ENCODE measurements at places on chromosomes 5 and 9.

DNA sequence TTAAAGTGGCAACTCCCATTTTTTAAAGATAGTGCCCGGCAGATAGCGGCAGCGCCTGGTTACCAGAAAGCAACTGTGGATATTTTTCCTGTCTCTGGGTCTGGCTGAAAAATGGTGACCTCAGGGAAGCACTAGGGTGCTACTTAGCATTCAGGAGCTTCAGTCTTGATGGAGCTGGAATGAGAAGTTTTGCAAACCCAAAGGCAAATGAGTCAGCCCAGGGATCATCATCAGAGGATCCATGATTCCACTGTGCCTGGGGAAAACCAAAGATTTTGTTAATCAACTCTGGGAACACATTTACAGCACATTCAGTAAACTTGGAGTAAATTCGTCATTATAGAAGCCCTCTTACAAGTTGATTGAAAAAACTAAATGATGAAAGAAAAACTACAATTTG, 26.7 kb downstream of the F2R start:
- DNase-seq, result no peak

DNA sequence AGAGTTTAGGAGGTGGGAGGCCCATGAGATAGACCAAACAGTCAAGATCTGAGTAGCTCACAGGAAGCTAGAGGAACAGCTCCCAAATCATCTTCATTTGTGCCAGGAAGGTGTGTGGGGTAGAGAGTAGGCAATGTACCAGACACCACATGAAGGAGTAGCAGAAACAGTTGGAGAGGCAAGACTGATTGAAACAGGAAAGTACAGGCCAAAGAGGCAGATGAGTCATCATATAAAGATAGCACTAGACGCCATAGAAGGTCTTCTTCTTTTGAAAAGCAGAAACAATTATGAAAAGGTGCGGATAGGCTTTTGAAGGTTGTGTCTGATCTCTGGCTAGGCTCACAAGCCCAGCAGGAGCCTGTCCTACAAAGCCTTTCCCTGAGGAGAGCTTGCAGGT, 62.7 kb upstream of the PALM2AKAP2 start:
- no peak for DNase-seq

DNA sequence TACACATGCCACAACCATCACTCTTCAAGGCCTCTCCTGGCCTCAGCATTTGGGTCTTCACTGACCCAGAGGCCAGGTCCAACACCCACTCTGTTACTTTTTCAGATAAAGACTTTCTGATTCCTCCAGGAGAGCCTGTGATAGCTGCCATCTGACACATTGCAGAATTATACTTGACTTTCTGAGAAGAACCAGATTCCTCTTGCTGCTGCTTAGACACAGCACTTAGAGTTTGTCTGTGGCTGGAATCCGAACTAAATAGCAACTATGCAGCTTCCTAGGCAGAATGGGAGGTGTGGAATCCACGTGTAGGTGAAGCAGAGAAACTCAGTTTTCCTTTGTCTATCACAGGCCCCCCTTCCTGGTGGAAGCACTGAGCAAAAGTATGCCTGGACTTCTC, 344.7 kb upstream of the SLC30A5 start:
- no peak for DNase-seq

DNA sequence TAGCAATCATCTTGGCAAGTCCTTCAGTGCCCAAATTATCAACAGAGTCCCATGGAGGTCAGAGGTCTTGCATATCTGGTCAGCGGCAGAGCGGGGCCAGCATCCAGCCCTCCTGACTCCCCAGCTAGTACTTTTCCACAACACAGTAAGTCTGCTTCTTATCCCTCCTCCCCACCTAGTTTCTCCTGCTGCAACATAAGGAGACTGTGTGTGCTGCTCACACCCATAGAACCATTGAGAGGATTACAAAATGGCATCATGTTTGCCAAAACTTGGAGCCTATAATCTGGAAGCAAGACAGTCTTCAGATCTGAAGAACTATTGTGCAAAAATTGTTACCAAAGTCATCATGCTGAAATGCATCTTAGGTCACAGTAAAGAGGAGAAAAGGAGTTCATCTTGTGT, 125.8 kb upstream of the ZNF366 start:
- no peak for DNase-seq

DNA sequence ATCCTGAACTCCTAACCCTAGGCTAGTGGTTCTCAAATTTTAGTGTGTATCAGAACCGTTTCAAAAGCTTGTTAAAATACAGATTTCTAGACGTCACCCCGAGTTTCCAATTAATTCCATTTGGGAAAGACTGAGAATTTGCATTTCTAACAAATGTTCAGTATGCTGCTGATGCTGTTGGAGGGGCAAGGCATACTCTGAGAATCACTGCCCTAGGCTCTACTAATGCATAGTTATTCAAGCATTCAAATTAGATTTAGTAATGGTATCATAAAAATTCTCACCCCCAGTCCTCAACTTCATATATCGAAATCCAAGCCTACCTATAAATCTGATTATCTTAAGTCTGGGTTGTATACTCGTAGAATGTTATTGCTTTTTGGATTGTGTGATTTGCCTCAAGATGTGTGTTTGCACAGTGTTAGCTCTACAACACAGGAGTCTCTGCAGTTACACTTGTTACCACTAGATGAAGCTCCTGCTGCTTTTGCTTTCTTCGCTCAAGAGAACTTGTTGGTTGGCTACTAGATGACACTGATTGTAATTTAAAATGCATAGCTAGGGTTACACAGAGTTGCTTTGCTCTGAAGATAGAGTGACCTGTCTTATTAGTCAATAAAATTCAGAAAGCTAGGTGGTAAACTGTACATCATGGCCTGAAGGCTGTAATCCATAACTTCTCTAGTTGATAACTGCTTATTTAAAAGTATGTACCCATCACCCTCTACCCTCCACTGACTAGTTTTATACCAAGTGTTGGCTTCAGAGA, 7.5 kb upstream of the ERAP2 start:
- no peak for DNase-seq

DNA sequence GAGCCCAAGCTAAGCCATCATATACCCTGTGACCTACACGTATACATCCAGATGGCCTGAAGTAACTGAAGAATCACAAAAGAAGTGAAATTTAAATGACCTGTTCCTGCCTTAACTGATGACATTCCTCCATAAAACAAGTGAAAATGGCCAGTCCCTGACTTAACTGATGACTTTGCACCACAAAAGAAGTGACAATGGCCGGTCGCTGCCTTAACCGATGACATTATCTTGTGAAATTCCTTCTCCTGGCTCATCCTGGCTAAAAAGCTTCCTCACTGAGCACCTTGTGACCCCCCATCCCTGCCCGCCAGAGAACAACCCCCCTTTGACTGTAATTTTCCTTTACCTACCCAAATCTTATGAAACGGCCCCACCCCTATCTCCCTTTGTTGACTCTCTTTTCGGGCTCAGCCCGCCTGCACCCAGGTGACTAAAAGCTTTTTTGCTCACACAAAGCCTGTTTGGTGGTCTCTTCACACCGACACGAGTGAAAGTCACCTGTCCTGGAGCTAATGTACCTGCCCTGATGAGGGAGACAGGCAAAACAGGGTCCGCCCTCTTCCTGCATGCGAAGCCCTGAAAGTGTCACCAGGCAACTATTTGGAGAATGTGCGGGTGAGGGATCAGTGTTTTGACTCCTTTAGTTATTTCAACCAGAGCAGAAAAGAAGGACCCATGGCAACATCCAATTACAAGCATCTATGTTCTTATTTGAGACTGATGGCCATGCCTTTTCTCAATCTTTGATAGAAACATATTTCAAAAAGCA, 266.1 kb downstream of the SMARCA2 start:
- no peak for DNase-seq

- no peak for DNase-seq
These were observed 135.8 kb downstream of the RPS23 start for GRCh38 chr5:82142217-82142841.

- no peak for DNase-seq
These were observed 37.5 kb downstream of the NEK6 start for GRCh38 chr9:124295159-124295794.

- no peak for DNase-seq
These were observed 85.1 kb downstream of the MACROH2A1 start for GRCh38 chr5:135313946-135314345.

- no peak for DNase-seq
These were observed 47.6 kb upstream of the EXOC3 start for GRCh38 chr5:395156-395920.

GRCh38 chr9:124047251-124047672, 35.7 kb downstream of the LHX2 start:
- no peak for DNase-seq

DNA sequence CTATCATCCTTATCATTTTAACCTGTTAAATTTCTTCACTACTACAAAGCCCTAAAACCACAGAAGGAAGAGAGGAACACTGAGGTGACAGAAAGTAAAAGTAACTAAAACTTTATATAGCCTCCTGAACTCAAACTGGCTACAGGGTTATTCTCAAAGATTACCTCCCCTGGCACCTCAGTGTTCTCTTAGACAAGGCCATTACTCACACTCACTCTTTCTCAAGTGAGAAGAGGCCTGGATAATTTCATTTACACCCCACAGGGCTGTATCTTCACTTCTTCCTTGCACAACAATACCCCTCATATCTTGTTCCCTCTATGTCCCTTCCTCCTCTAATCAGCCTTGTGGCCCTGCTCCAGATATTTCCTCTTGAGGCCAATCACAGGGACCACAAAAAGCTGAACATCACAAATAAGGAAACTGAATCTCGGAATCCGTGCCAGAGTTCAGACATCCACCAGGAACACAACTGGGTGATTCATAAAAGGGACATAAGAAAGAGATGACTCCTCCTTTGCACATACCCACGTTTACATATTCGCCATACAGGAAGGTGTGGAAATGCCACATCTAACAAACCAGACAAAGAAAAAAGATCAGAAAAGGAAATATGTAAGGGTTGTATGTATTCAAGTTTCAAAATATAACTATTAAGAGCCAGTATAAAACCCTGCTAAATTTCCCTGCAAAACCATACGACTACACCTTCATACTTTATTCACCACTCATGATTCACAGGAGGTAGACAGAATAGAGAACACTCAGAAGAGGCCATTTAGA, 1.7 kb upstream of the KLHL3 start:
- no peak for DNase-seq

DNA sequence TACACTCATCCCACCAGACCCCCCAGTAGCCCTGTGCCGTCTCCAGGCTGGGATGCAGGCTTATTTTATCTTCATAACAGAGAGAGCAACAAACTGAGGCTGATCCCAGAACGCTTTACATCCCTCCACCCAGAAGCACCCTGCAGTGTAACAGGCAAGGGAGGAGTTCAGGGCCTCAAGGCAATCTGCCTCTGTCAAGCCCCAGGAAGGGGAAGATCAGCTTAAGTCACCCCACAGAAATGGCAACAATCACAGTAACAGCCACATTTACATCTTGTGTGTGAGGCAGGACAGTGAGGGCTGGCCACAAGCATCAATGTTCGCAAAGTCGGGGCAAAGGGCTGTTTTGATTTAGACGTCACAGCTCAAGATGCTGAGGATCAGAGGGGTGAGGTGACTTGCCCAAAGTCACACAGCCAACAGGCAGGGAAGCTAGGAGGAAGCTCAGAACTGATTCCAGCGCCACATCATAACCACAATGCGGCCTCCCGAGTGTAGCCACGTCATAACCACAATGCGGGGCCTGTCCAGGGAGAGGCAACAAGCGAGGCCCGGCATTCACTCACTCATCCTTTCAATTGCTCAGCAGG, 14.4 kb downstream of the STK10 start:
- no peak for DNase-seq

DNA sequence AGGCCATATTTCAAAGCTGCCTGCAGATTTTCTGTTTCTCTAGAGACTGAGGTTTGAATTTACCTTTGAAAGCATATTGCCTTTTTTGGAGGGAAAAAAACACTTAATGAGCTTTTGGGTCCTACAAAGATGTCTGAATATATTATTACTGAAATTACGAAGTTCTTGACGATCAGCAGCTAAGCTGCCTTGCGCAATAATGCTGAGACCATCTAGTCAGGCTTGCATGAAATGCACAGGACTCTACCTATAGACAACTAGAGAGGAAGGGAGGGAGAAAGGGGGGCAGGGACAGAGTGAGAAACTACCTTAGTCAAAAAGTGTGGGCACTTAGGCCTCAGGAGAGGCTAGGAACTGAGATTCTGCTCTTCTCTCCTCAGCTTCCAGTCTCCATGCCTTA, 175.9 kb upstream of the KIF2A start:
- no peak for DNase-seq

GRCh38 chr5:39249564-39250274, 30.4 kb upstream of the FYB1 start:
- no peak for DNase-seq

DNA sequence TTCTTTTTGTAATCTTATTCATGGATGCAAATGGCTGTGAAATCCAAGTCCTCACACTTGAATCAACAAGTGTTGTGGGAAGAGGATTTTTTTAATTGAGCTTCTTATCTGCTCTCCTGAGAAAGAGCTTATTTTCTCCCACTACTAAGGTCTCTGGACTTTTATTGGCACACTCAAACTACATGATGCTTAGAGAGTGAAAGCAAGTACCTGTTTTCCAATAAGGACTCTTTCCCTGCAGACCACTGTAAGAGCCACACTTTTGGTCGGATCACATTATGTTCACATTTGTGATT, 546.4 kb upstream of the ARRDC3 start:
- DNase-seq, result no peak

- no peak for DNase-seq
These were observed 57.1 kb downstream of the HCN1 start for GRCh38 chr5:45639040-45639439.

DNA sequence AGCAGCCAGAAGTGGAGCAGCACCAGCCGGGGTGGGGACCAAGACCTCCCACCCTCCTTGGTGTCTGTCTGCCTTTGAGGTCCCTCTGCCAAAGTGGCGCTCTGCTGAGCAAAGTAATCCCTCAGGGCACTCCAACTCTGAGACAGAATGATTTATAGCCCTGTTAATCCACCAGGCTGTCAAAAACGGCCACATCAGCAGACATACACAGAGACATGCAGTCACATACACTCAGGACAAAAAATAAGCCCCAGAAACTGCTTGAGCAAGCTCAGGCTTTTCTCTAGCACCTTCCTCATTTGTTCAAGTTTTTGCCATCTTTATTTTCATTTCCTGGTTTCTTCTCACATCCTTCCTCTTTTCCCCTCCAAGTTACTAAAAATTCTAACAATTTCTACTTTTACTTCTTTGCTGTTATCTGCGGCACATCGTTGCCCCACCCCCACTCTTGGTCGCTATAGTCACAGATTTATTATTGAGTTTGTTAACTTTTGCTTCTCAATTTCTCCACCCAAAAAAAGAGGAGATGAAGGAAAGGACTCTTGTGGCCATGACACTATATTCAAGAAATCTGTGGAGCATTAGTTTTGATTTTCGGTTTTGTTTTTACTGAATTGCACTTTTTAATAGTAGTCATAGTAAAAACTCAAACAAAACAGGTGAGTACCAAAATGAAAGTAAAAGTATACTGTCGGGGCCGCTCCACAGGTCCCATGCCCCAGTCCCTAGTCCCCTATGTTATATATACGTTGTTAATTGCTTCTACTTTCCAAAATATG, 17.4 kb upstream of the ADRB2 start:
- no peak for DNase-seq

- no peak for DNase-seq
These were observed 200.2 kb downstream of the TRIO start for GRCh38 chr5:14343376-14343775.

- no peak for DNase-seq
These were observed 26.3 kb downstream of the SPZ1 start for GRCh38 chr5:80346055-80346454.
